Stimulated activated CD4-positive, alpha-beta T cell treated with anti-CD3 and anti-CD28 coated beads, Interleukin-1b, Interleukin-23, amount 100 ng/mL, for 48 hours (primary cell): ENCODE measurements at places on chromosomes 16 and 17.

- no peak for DNase-seq
Observed at GRCh38 chr16:69611103-69611640, 45.4 kb downstream of the NFAT5 start.

GRCh38 chr17:17298108-17298507 is 5.1 kb upstream of the NT5M start:
- no peak for DNase-seq

- DNase-seq = no peak
Observed at GRCh38 chr16:57637020-57637419, 8.6 kb downstream of the ADGRG1 start.

- peak; percentile 37 for DNase-seq
Observed at GRCh38 chr16:68367030-68367429, 56.2 kb downstream of the PRMT7 start.

DNA sequence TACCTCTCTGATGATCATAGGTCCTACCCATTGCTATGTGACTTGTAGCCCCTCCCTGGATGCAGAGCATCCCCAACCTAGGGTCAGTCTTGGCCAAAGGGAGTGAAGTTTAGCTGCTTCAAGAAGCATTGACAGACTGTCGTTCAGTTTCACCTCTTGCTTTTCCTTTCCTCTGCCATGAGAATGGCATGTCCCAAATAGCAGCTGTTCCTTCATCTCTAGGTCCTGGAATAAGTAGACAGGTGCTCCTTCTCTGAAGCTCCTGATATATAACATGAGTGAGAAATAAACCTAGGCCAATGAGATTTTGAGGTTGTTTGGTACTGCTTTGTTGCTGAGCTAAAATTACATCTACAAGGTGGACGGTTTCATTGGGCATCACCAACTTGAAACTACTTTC is 204.5 kb upstream of the CACNG5 start:
- no peak for DNase-seq

- DNase-seq = no peak
Observed at GRCh38 chr16:20744922-20745440, 3.4 kb upstream of the THUMPD1 start.

GRCh38 chr17:34706029-34706428 is 126.6 kb downstream of the TMEM132E start:
- peak; percentile 4 for DNase-seq

GRCh38 chr17:34118564-34118963 is 136.5 kb upstream of the CCL2 start:
- no peak for DNase-seq

DNA sequence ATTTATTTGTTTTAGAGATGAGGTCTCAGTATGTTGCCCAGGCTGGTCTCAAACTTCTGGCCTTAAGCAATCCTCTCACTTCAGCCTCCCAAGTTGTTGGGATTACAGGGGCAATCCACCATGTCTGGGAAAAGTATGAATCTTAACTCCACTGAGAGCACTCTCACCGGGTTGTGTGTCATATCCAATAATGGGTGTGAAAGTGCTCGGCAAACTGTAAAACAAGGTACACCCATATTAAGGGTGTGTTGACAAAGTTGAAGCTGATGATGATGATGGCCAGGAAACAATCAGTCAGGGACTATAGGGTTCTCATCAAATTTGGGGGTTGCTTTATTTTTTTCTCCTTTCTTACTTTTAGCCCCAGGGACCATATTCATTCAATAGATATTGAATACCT is 25.3 kb upstream of the TMC5 start:
- no peak for DNase-seq
